ENCODE measurements at places on chromosomes 6 and 20. TPM values are rescaled to one million over a fixed set of nuclear protein-coding genes. Genes with fewer than 3 reads are reported as not detected.

The DPM1 gene
- total RNA-seq = 32.9 TPM

The KLHDC3 gene
- 53.4 TPM for total RNA-seq

The FYN gene
- total RNA-seq = 173 TPM

The ARFGAP1 gene
- total RNA-seq = 81.6 TPM

The SLC17A4 gene
- total RNA-seq = not detected

The TRERF1 gene
- total RNA-seq = 7.0 TPM

The LINC00237 gene
- total RNA-seq = not detected

The ABHD16B gene
- not detected for total RNA-seq

The PEDS1 gene
- 39.5 TPM for total RNA-seq

The PIGT gene
- total RNA-seq = 67.4 TPM

The HLA-DRB1 gene
- total RNA-seq = 82.1 TPM

The PFDN4 gene
- 26.3 TPM for total RNA-seq

The PERP gene
- 22.9 TPM for total RNA-seq

The NPEPL1 gene
- total RNA-seq = 47.5 TPM
